ENCODE measurements at places on chromosomes 1 and 21.

- DNase-seq: peak; percentile 58
Observed at GRCh38 chr1:44714944-44715571, 15.9 kb downstream of the RNU5D-1 start.

DNA sequence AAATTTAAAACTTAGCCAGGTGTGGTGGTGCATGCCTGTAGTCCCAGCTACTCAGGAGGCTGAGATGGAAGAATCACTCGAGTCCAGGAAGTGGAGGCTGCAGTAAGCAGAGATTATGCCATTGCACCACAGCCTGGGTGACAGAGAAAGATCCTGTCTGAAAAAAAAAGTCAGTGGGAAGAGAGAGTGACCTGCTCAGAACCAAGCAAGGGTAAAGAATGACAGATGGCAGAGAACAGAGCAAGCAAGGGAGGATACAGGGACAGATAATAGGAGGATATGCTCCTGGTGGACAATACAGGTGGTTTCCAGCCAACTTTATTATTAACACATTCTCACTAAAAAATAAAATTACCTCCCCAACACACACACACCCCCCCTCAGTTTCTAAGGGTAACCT, 4.6 kb upstream of the TMEM51 start:
- no peak for DNase-seq

GRCh38 chr1:42002220-42002619, 83.5 kb upstream of the HIVEP3 start:
- DNase-seq: no peak

- no peak for DNase-seq
Observed at GRCh38 chr1:173253046-173253445, 45.9 kb upstream of the TNFSF4 start.

- DNase-seq: peak; percentile 63
Observed at GRCh38 chr1:169109561-169110134, 3.2 kb downstream of the ATP1B1 start.

- no peak for DNase-seq
Observed at GRCh38 chr1:230865062-230865817, 3.1 kb downstream of the C1orf198 start.

GRCh38 chr1:223036479-223036845, 106.6 kb downstream of the TLR5 start:
- no peak for DNase-seq

- DNase-seq: peak; percentile 56
Observed at GRCh38 chr1:147541672-147542568, 619 bp downstream of the BCL9 start.

DNA sequence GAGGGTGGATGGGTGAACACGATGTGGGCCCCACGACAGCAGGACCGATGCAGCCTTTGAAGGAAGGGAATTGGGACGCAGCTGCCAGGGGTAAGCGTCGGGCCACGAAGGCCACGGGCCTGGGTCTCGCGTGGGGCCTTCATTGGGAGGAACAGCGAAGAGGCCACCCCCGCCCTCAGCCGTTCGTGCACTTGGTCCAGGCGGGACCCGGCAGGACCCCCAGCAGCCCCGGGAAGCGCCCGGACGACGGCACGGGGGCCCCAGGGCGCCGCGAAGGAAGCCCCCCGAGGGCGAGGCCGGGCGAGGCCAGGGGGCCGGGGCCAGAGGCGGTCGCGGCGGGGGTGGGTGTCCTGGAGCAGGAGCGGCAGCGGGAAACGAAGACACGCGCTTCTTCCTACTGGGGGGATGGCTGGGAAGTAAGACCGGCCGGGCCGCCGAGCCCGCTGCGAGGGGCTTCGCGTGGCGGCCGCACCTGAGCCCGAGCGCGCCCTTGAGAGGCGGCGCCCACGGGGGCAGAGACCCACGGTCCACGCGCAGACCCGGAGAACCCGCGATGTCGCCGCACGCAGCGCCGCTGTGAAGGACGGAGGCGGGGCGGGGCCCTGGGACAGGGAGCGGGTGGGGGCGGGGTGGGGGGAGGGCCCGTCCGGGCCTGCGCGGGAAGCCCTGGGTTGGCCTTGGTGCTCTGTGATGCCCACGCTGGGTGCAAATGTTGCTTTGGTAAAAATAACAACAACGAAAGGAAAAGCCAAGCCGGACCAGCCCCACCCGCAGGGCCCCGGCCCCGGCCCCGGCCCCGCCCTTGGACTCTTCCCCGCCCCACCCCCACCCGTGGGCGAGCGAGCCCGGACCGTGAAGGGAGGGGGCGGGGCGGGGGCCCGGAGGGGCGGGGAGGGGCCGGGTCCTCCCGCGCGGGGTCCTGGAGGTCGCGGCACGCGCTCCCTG, 56.0 kb upstream of the ADARB1 start:
- no peak for DNase-seq

DNA sequence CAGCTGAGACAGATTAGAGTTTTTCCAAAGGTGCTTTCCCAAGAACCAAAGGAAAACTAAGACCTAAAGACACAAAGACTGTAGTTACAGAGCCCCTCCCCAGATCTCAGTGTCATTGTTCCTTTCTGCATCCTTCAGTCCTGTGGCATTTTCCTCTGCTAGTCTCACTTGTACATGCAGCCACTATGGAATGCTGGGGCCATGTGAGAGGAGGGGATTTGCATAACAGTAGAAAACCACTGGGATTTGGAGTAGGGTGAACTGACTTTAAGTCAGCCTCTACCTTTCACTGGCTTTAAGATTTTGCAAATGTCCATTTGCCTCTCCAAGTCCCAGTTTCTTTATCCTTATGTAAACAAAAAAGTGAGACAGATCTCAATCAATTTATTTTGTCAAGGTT, 119.4 kb upstream of the F3 start:
- DNase-seq: no peak

DNA sequence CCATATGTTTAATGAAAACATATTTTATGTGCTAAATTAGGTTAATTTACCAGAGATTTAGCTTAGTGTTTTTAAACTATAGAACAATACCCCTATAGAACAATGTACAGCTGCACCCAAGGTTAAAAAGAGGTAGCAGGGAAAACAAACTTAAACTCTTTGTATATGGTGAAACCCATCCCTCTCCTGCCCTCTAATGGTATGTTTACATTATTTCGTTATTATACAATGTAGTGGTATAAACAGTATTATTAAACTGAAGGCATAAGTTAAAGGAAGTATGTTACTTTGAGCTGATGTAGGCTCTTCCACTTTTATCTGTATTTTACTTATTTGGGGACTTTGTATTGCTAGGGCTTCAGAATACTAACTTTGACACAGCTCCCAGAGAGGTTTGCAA, 16.7 kb upstream of the ZYG11A start:
- no peak for DNase-seq

DNA sequence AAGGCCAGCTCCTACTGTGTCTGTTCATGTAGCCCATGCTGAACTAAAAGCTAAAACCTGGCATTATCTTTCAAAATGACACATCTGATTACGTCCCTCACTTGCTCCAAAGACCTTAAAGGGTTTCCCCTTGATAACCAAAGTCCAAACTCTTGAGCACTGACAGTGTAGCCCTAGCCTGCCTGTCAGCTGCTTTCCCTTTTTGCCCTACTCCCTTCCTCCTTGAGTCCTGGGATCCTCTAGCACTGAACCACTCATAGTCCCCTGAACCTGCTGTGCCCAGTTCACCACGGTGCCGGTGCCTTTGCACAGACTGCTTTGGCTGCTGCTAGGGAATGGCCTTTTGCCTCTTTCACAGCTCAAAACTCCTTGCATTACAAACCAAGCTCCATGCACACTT, 67.5 kb downstream of the PLXNA2 start:
- DNase-seq: no peak

GRCh38 chr1:111270771-111271463, 19.7 kb upstream of the CHIA start:
- DNase-seq: no peak

DNA sequence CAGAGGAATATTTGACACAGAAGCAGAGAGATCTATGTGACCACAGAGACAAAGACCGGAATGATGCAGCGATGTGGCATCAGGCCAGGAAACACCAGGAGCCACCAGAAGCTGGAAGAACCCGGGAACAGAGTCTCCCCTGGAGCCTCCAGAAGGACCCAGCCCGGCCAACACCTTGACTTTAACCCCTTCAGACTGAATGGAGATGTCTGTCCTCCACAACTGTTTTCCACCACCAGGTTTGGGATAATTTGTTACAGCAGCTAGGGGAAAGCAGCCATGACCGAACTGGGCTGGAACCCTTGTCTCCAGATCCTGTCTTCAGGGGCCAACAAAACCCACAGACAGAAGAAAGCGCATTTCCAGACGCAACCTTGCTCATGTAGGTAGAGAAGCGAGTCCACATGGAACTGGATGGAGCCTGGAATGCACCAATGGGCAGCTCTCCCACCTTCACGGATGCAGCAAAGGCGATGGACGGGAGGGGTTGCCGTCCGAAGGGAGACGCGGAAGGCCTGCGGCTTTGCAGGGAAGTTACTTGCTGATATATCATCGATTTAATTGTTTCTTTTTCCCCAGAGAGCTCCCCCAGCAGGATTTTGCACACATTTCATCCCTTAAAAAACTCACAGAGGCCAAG, 396.6 kb downstream of the NPHP4 start:
- DNase-seq: no peak

GRCh38 chr1:78687914-78688313, 38.3 kb downstream of the IFI44 start:
- DNase-seq: no peak

GRCh38 chr1:46735708-46736324, 16.9 kb upstream of the EFCAB14 start:
- DNase-seq: no peak

GRCh38 chr1:193462629-193463320, 276.4 kb upstream of the B3GALT2 start:
- no peak for DNase-seq

DNA sequence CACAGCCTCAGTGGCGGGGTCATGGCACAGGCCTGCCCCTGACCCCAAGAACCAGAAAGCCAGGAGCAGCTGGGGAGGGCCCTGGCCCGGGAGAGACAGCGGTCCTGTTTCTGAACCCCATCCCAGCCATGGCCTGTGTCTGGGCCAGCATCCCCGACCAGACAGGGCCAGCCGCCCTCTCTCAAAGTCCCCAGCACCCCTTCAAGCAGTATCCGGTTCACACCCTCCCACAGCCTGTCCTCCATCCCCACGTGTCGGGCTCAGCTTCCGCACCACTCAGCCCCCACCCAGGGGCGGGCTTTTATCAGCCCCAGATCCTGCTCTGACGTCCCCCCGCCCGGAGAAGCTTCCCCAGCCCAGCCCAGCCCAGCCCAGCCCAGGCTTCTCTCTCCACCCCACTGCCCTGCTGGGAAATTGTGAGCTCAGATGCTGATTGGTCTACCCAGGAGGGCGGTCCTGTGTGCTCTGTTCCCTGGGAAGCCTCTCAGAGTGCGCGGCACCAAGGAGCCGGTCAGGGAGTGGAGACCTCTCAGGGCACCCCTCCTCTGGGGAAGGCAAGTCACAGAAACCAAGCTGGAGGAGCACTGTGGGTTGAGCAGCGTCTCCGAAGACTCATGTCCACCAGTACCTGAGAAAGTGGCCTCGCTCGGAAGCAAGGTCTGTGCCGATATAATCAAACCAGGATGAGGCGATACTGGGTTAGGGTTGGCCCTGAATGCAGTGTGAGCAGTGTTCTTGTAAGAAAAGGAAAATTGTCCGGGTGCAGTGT, 4.7 kb upstream of the FAAP20 start:
- peak; percentile 86 for DNase-seq

- DNase-seq: no peak
Observed at GRCh38 chr1:156025876-156026275, 5.1 kb upstream of the SSR2 start.

GRCh38 chr1:93710499-93711453, 29.1 kb upstream of the BCAR3 start:
- no peak for DNase-seq

- DNase-seq: no peak
Observed at GRCh38 chr1:246068619-246069509, 438.2 kb downstream of the SMYD3 start.

DNA sequence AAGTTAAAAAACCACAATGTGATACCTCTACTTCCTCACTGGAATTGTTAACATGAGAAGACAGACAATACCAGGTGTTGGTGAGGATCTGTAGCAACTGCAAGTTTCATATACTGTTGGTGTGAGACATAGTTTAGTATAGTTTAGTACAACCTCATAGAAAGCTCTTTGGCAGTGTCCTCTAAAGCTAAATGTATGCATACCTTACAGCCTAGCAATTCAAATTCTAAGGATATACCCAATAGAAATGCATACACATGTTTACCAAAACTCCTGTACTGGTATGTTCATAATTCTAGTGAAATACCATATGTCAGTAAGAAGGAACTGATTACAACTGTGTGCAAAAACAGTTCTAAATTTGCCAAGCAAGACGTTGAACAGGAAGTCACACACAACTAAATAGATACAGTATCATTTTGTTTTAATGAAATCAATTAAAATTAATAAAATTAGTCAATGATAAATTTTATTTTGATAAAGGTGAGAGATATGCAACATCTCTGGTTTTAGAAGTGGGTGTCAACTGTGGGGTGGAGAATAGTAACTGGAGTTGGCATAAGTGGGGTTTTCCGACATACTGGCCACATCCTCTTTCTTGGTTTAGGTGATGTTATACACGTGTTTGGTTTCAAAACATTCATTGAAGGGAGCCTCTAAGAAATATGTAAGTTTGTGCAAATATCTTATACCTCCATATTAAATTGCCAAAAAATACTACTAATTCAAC, 450.7 kb downstream of the PTPRC start:
- no peak for DNase-seq

DNA sequence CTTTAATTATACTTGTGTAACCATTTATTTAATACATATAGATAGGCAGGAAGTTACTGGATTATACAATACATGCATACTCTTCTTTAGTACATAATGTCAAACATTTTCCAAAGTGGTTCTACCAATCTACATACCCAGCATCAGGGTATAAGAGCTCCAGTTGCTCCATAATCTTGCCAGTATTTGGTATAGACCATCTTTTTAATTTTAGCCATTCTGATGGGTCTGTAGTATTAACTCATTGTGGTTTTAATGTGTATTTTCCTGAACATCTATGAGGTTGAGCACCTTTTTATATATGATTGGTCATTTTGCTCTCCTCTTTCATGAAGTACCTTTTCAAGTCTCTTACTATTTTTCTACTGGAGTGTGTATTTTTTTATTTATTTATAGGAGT, 32.1 kb downstream of the EBNA1BP2 start:
- DNase-seq: no peak

- DNase-seq: no peak
Observed at GRCh38 chr1:82197606-82198005, 396.9 kb downstream of the ADGRL2 start.

DNA sequence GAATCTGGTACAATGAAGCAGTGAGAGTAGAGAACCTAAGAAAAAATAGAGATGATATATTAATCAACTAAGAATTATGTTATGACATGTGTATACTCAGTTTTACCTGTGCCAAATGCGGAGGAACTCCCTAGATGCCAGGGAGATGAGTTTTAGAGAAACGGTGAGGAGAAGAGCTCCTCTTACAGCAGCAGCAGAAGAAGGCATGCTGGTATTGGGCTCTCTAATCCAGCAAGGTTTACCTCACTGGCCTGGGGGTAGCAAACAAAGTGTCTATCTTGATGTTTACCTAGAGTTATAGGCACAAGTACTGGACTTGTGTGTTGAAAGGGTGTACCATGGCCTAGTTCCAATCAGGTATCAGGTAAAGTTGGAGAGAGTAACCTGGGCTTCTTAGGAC, 28.9 kb upstream of the DEPDC1 start:
- DNase-seq: no peak

GRCh38 chr1:147579934-147580537, 38.7 kb downstream of the BCL9 start:
- DNase-seq: no peak

GRCh38 chr1:194830387-194830786, 1644.0 kb upstream of the B3GALT2 start:
- no peak for DNase-seq

GRCh38 chr1:42736571-42737200, 3.4 kb downstream of the CLDN19 start:
- DNase-seq: no peak

- no peak for DNase-seq
Observed at GRCh38 chr1:44505210-44505993, 100.3 kb downstream of the RNF220 start.

All from dorsolateral prefrontal cortex (tissue), 122 donors.